EH (cell line): ENCODE measurements at places on chromosomes 6 and 20.

DNA sequence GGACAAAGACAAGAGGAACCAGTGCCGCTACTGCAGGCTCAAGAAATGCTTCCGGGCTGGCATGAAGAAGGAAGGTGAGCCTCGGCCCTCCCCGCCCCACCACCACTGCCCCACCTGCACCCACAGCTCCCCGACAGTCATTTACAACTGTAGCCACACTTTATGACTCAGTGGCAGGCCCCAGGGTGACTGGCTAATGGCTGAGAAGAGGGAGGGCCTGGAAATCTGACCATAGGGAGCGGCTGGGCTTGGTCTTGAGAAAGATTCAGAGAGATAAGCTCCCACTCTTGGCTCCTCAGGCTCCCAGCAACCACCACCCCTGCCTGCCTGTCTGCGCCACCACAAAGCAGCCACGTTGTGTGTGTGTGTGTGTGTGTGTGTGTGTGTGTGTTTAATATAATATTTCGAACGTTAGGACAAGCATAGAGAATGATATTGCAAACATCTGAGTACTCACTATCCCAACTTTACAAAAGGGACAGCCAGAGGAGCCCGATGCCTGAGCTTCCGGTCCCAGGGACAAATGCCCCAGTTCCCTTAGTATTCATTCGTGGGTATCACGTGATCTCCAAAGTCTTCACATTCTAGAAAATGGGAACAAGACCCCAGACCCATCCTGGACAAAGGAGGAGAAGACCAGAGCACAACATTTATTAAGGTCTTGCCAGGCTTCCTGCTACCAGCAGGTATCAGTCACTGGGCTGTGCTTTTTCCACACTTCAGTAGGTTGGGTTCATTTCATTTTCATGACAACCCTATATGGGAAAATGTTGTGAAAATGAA lies 52.1 kb downstream of the HNF4A start:
- DNase-seq: peak; percentile 75

DNA sequence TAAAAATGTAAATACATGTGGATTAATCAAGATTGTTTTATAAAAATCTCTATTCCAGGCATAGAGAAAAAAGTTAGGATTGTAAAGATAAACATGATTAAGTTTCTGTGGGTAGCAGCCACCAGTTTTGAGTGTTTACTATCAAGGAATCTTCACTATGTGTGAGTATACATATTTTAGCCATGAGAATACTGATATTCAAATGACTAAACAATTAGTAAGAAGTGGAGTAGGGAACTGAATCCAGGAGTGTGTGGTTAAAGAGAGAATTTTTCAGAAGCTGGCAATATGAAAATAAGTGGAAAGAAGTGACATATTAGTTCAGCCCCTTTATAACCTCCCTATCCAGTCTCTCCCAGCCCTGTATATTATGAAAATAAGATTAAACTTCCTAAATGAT lies 10.3 kb downstream of the ELOVL2 start:
- peak; percentile 85 for DNase-seq

DNA sequence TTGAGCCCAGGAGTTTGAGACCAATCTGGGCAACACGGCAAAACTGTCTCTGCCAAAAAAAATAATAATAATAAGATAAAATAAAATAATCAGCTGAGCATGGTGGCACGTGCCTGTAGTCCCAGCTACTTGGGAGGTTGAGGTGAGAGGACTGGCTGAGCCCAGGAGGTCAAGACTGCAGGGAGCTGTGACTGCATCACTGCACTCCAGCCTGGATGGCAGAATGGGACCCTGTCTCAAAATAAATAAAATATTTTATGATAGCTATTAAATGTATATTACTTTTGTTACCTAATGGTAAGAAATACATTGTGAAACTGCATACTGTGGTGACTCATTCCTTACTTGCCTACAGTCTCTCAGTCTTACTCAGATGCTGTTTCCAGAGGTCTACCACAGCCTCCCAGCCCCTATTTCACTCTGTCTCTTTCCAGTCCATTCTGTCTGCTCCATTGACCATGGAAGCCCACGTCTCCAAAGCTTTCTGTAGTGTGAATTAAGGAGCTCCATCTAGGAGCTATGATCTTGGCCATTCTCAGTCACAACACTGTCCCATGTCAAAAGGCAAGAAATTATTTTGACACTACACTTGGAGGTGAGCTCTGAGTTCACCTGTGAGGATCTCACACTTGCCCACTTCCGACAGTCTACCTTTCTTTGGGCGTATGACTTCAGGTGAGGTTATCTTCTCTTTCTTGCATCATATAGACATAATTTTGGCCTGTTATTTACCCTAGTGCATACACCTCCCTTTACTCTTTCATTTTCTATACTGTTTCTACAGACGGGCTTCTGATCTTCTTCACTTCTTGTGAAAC lies 22.4 kb upstream of the SNX9 start:
- peak; percentile 74 for DNase-seq

GRCh38 chr20:41072190-41072863 lies 43.7 kb downstream of the TOP1 start:
- peak; percentile 94 for DNase-seq

- DNase-seq: peak; percentile 20
Observed at GRCh38 chr20:3082306-3082951, 2.1 kb downstream of the AVP start.

GRCh38 chr6:113500221-113500620 lies 356.9 kb upstream of the MARCKS start:
- DNase-seq: no peak
